ENCODE measurements at places on chromosomes 3 and 15.

GRCh38 chr15:39230908-39231285 lies 350.0 kb upstream of the THBS1 start:
- no peaks in the 10 kb centered on the region for H3K27me3 ChIP-seq
- H3K4me1 ChIP-seq = no peaks in the 10 kb centered on the region
- no peak for DNase-seq
- no peak overlapping the region for H3K4me3 ChIP-seq

DNA sequence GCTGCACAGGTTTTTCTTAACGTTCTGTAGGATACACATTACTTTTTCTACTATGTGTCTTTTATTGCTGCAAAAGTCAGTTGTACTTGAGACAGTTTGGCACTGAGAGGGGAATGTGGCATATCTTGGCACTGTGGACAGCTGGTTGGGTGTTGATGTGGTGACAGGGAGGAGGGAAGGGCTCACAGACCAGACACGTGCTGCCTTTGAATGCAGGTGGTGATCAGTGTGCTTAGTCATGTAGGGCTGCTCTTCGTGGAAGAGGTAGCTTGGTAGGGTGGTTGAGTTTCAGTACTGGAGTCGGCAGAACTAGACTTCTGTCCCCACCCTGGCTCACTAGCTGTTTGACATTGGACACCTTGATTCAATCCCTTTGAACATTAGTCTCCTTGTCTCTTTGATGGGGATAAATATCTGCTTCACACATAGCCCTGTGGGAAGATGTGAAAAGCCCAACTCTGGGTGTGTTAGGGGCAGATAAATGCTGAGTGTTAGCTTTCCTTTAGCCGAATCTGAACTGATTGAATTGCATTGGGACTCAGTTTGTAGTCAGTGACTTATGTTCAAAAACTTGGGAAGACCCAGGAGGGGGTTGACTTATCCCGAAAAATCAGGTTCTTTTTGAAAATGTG lies 108.4 kb downstream of the PTPRG start:
- H3K27ac ChIP-seq = no peak overlapping the region
- H3K27me3 ChIP-seq = no peaks in the 10 kb centered on the region
- peaks cover 5% of the 10 kb centered on the region for H3K4me1 ChIP-seq
- H3K4me3 ChIP-seq = no peak overlapping the region
- DNase-seq = no peak

DNA sequence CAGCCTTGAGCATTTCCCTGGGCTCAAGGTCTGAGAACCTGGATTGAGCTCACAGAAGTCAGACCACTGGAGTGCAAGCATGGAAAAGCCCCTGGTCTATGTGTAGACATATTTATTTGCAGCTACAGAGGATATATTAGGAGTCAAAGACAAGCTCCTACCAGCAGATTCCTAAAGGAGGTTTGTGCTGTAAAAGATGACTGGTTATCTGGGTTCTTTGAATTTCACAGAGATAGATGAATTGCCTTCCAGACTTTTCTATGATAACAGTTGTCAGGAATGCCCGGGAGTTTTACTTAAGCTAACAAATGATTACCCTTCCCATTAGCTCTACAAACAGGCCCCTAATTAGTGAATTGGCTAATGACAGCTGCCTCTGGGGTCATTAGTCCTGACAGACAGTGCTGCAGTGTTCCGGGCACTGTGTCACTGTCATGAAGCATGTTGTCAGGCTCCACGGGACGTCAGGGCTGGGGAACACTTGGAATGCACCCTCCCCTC lies 48.8 kb upstream of the PLXNA1 start:
- H3K4me3 ChIP-seq = no peak overlapping the region
- peaks cover 6% of the 10 kb centered on the region for H3K36me3 ChIP-seq
- H3K27me3 ChIP-seq = no peaks in the 10 kb centered on the region
- no peak overlapping the region for H3K27ac ChIP-seq

- H3K27ac ChIP-seq = no peak overlapping the region
- no peaks in the 10 kb centered on the region for H3K27me3 ChIP-seq
- DNase-seq = no peak
- no peaks in the 10 kb centered on the region for H3K4me1 ChIP-seq
- H3K36me3 ChIP-seq = no peaks in the 10 kb centered on the region
Observed at GRCh38 chr3:76869726-76870384, 170.0 kb upstream of the ROBO2 start.

DNA sequence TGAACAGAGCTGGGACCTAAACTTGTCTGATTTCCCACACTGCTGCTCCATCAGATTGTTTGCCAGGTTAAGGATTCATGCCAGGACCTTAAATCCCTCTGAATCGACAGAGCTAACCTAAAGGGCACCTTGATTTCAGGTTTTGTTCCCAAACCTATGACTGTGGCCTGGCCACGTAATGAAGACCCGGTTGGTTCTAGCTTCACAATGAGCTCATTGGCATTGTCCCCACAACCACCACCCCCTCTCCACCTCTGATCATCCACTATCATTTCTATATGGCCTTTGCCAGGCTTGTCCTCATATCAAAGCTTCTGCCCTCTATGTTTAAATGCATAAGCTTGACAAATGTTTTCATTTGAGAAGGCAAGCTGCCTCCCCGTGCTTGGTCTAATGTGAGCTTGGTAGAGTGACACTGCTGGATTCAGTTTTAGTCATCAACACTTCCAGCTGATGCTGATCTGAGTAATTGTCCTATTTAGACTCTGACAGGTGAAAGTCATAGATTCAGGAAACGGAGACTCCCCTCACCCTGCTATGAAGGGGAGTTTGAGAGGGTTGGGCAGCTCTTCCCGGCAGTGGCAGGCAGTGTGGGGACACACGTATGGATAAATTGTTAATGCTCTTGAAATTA lies 407.1 kb upstream of the CFAP20DC start:
- DNase-seq = no peak
- peaks cover 1% of the 10 kb centered on the region for H3K36me3 ChIP-seq
- H3K27ac ChIP-seq = peak overlapping the region; percentile 38
- H3K4me3 ChIP-seq = no peak overlapping the region
- H3K27me3 ChIP-seq = no peaks in the 10 kb centered on the region

GRCh38 chr15:29747837-29748417 lies 74.3 kb downstream of the TJP1 start:
- H3K4me3 ChIP-seq = no peak overlapping the region
- DNase-seq = no peak
- no peaks in the 10 kb centered on the region for H3K4me1 ChIP-seq
- H3K36me3 ChIP-seq = no peaks in the 10 kb centered on the region
- peaks cover 1% of the 10 kb centered on the region for H3K27me3 ChIP-seq
- H3K27ac ChIP-seq = no peak overlapping the region

- no peak overlapping the region for H3K4me3 ChIP-seq
- no peaks in the 10 kb centered on the region for H3K27me3 ChIP-seq
- H3K36me3 ChIP-seq = peaks cover 20% of the 10 kb centered on the region
- peak overlapping the region; percentile 75 for H3K27ac ChIP-seq
- H3K4me1 ChIP-seq = peaks cover 21% of the 10 kb centered on the region
- DNase-seq = peak; percentile 79
Observed at GRCh38 chr3:42190701-42191442, 75.1 kb downstream of the CCK start.

GRCh38 chr15:61157933-61158332 lies 71.2 kb downstream of the RORA start:
- H3K4me1 ChIP-seq = no peaks in the 10 kb centered on the region
- H3K4me3 ChIP-seq = no peak overlapping the region
- H3K27ac ChIP-seq = no peak overlapping the region
- peaks cover 12% of the 10 kb centered on the region for H3K27me3 ChIP-seq

Measured in memory B cell (primary cell).